ENCODE measurements at places on chromosomes 7 and 10. TPM values are rescaled to one million over a fixed set of nuclear protein-coding genes. Genes with fewer than 3 reads are reported as not detected.

DNA sequence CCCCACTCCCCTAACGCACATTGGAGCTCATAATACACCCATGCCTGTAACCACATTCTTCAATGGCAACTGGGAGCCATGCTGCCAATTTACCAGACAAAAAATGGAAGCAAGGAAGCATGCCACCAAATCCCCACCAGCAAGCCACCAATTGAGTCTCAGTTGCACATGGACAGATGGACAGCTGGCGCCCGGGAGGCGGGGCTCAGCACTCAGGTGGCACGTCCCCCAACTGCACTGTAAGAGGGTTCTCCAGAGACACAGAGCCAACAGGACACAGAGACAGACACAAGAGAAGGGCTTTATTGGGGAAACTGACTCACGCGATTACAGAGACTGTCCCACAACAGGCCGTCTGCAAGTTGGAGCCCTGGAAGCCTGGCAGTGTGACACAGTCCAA is 2.5 kb downstream of the MAD1L1 start:
- DNase-seq = no peak

DNA sequence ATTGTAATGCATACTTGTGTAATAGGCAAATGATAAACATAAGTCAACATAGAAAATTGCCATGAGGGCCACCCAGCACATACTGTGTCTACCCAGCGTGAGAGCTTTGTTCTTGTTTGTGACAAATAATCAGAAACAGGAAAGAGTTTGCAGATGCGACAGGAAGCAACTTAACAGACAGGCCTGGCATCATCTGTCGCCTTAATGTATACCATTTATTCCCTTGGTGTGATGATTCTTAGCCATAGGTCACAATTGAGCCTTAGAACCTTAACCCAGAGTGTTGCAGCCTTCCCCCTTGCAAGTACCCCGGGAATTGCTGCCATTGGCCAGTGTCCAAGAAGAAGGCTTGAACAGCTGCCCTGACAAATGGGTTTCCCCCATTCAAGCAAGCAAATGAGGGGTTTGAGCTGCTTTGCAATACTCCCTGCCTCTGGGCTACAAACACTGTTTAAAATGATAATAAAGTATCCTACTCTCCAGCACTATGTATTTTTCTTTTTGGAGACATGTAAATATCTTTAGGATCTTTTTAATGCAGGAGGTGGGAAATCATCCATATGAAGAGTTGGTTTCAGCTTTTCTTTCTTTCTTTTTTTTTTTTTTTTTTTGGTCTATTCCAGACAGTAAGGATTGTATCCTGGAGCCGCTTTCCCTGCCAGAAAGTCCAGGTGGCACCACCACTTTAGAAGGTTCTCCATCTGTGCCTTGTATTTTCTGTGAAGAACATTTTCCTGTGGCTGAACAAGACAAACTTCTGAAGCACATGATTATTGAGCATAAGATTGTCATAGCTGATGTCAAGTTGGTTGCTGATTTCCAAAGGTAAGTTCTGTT is 80.0 kb downstream of the ZNF277 start:
- no peak for DNase-seq

DNA sequence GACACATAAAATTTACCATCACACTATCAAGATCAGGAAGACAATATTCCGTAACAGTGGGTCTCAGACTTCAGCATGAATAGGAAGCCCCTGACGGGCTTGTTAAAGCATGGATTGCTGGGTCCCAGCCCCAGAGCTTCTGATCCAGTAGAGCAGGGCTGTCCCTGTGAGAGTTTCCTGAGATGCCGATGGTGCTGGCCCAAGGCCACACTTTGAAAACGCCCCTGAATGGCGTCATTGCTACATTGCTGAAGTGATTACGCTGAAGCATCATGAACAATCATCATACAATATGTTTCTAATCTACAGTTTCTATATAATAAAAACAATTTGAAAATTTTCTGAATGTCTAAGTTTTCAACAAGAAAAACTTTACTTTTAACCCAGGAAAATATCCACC is 38.0 kb upstream of the TMEM72 start:
- no peak for DNase-seq

- DNase-seq = no peak
Measured at GRCh38 chr7:10724449-10724848, 249.2 kb upstream of the PHF14 start.

DNA sequence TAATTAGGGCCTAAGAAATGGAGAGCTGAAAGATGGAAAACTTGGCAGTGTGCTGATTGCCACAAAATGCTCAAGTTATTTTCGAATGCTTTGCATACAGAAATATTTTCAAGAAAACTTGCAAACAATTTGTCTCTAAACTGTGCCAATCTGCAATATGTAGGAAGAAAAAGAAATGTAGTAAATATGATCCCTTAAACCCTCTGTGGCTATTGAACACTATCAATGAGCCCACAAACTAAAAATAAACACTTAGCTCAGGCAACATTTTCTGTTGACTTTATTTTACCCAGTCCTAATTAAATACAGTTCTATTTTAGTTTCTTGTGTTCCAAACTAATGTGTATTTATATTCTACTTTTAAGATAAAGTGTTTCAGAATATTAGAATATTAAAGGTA is 342.1 kb downstream of the SEMA3D start:
- no peak for DNase-seq

Gene FAM221A
- 16.6 TPM for total RNA-seq

Gene ZNF239
- 2.7 TPM for total RNA-seq

Gene C10orf90
- total RNA-seq = not detected
